Stimulated activated CD8-positive, alpha-beta memory T cell treated with anti-CD3 and anti-CD28 coated beads, Interleukin-4, amount 100 ng/mL, for 1 hour (primary cell): ENCODE measurements at places on chromosomes 3 and 15.

- DNase-seq, result peak; percentile 38
Measured at GRCh38 chr3:45929042-45929679, 14.1 kb upstream of the CXCR6 start.

- no peak for DNase-seq
Measured at GRCh38 chr3:82628385-82629014, 867.1 kb upstream of the GBE1 start.

DNA sequence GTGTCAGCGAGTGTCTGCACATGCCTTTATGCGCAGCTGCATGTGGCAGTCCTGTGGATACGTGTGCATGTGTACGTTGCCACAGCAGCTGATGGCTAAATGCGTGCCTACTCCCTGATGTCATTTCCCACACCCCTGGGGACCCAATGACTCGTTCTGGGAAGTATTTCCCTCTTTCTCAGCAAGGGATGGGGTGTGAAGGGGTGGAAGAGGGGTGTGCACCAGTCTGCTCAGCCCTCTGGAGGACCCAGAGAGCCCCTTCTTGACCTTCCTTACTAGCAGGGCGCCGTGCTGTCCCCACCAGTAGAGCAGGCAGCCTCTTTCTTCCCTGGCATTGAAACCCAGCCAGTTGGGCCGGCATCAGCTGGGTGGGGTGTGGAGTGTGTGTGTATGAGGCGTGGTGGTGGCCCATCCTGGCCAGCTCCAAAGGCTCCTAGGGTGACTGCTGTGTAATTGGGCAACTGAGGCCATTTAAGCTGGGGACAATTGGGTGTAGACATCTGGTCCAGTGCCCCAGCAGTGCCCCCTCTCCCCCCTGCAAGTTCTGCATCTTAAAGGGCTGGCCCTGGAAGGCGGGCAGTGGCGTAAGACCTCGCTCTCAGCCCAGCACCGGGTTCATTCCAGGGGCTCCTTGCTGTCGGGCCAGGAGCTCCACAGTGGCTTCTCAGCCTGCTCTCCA is 19.2 kb downstream of the SNX33 start:
- DNase-seq, result no peak

GRCh38 chr3:109731639-109732473 is 394.5 kb upstream of the DPPA4 start:
- peak; percentile 28 for DNase-seq

- no peak for DNase-seq
Measured at GRCh38 chr15:71937650-71938311, 127.4 kb downstream of the NR2E3 start.

- no peak for DNase-seq
Measured at GRCh38 chr15:49985463-49985862, 133.6 kb downstream of the ATP8B4 start.

DNA sequence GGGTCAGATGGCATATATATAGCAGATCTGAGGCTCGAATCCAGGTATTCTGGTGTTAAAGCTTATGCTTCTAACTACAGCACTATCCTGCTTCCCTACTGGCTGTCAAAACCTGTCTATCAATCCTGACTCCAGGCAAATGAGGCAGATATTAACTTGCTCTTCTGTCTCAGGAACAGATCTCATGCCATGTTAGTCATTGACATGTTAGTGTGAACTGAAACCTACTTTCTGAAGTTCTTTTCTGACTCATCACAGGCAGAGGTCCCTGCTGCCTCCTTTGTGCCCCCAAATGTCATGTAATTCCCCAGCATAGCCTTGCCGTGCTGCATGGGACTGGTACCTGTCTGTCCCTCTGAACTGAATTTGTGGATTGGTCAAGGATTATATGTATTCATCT is 125.0 kb upstream of the SMAD3 start:
- no peak for DNase-seq

- no peak for DNase-seq
Measured at GRCh38 chr3:55480911-55481743, 6.0 kb downstream of the WNT5A start.

DNA sequence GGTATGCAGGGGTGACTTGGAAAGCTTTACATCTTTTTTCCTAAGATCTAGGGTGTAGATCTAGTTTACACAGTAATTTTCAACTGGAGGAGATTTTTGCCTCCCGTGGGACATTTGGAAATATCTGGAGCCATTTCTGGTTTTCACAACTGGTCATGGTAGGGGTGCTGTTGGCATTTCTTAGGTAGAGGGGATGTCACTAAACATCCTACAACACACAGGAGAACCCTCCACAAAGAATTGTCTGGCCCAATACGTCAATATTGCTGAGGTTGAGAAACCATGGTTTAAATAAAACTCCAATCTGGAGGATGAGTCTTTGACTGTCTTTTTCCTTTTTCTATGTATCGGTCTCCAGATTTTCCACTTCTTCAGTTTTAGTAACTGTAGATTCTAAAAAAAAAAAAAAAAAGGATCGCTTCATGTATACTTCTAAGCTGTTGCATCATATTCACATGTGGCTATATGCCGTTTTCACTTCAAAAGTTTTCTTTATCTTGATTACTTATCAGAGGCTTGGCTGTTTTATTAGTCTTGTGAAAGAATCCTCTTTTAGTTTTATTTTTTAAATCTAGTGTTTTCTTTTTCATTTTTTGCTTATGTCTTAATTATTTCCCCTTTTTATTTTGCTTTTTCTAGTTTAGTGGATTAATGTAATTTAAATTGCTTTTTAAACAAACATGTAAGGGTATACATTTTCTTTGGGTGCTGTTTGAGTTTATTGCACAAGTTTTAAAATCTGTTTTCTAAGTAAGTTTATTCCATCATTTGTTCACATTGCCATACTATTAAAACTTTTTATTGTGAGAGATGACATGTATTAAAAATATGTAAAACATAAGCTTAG is 21.2 kb downstream of the UBE2Q2 start:
- DNase-seq, result no peak

GRCh38 chr3:96416549-96417255 is 397.7 kb upstream of the EPHA6 start:
- no peak for DNase-seq

GRCh38 chr15:100801256-100801900 is 78.3 kb upstream of the ALDH1A3 start:
- DNase-seq, result no peak

- DNase-seq, result no peak
Measured at GRCh38 chr15:91099616-91099994, 452 bp upstream of the SV2B start.

DNA sequence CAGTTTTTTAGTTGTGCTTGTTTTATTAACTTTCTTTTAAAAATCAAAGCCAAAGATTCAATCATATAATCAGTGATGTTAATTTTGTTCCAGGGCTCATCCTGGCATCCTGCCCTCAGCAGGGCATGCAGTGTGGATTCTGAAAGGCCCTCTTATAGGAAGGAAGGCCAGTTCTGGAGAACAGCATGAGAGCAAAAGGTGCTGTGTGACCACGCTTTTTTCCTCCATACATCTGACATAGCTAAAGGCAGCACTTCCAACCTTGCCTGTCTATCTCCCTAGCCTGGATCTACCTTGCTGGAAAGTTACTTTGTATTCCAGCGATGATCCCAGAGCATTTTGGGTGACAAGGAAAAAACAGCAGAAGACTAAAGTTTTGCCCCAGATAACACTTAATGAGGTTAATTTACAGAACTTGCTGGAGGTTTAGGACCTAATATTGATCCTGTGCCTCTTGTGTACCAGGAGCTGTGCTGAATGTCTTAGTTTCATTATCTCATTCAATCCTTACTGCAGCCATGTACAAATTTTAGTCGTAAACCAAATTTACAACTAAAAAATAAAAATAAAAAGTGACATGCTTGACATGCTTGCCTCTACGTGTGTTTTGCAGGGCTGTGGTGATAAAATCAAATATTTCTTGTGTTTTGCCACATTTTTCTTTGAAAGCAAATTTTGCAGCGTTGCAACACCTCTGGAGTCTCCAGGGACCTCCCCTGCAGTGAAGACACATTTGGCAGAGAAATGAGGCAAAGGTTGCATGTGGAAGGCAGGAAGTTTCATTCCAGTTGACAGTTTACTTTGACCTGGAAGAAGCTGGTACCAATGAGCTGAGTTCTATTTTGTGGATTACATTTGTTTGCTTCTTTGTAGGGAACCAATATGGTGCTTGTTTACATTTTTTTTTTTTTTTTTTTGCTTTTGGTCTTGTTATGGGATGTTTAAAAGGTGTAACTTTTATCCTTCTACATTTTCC is 13.2 kb downstream of the IL1RAP start:
- DNase-seq, result no peak

- DNase-seq, result no peak
Measured at GRCh38 chr3:31960793-31961431, 20.1 kb downstream of the OSBPL10 start.
